NCI-H1694 treated with DMSO at 0.1 percent for 48 hours (cell line): ENCODE measurements at places on chromosomes 11 and 22.

GRCh38 chr11:16114431-16114830 lies 241.9 kb downstream of the SOX6 start:
- no peak for DNase-seq

- DNase-seq, result no peak
These were observed 79.9 kb downstream of the GRAMD1B start for GRCh38 chr11:123509737-123510578.

- peak; percentile 81 for DNase-seq
These were observed 25.9 kb upstream of the SCARF2 start for GRCh38 chr22:20463324-20464095.

DNA sequence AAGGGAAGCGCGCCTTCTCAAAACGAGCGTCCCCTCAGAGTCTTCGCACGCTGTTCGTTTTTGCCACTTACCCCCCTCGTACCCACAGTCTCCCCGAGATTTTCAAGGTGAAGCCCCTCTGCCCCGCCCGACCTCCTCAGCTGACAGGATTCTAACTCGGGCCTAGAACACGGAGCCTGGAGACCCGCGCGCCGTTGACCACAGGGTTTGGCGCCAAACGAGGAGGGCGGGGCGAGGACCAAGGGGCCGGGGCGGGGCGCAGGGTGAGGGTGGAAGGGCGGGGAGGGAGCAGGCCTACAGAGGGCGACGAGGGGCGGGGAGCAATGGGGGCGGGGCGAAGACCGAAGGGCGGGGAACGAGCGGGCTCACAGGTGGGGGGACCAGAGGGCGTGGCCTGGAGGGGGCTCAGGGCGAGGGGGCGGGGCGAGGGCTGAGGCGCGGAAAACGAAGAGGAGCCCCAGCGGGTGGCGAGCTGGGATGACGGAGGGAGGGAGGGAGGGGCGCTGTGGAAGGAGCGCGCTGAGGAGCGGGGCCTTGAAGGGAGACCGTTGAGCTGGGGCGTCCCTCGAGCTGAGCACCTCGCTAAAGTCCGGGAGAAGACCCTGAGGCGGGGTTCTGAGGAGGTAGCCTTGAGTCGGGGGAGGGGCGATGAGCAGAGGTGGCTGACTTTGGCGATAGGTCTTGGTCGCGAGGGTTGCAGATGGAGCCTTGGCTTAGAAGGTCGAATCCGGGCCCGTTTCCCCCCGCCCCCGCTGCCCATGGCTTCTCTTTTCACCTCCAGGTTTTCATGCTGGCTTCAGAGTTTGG lies at the start of gene DMC1:
DMC1 (minus strand) TSS at position 212 of the 807 bp plus-strand sequence. CDS start 1,927 bp downstream, outside the sequence.
- no peak for DNase-seq

GRCh38 chr11:26162291-26162690 lies 169.6 kb upstream of the ANO3 start:
- no peak for DNase-seq

DNA sequence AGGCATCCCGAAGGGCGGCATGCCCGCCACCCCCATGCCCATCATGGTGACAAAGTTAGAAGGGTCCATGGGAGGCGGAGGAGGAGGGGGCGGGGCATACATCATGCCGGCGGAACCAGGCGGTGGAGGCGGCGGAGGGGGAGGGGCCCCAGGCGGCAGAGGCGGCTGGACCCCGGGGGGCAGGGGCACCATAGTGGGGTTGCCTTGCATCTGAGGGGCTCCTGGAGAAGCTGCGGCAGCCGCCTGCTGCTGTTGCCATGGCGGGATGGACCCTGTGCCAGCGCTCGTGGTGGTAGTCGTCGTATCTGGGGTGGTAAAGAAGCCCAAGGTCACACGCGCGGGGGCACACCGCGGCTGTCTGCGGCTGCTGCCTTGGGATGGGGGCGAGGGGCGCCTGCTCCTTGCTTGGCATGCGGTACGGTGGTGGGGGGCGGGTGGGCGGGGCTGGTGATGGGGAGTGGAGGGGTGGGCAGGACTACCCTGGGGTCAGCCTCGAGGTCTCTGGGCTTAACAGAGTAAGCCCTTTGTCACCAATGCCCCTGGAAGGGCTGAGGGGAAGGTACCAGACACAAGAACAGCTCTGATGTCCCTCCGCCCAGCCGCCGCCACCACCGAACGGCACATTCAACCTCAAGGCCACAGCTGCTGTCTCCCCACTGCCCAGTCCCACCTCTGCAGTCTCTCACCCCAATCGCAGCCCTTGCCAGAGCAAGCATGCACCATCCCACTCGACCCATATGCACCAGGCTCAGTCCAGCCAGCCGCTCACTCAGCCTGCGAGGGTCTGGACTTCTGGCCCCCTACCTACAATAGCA lies 6.3 kb upstream of the PYGM start:
- no peak for DNase-seq

GRCh38 chr11:22808571-22809197 lies 20.9 kb downstream of the SVIP start:
- no peak for DNase-seq

DNA sequence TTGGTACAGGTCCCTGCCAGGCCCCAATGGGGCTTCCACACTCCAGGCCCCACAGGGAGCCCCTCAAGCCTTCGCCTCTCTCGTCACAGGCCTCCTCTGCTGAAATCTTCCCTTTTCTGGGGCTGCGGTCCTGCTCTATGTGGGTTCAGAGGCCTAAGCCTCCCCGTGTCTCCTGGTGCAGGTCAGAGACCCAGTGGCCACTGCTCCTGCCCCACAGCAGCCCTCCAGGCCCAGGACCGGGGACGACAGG lies 5.9 kb upstream of the IFITM3 start:
- DNase-seq, result no peak

GRCh38 chr11:134224710-134225664 lies 516 bp downstream of the VPS26B start:
- DNase-seq, result no peak
